ENCODE measurements at places on chromosomes 13 and 19. TPM values are rescaled to one million over a fixed set of nuclear protein-coding genes. Genes with fewer than 3 reads are reported as not detected.

GRCh38 chr13:98960606-98961502, 17.0 kb downstream of the DOCK9 start:
- no peak for DNase-seq

- DNase-seq = no peak
These were observed 41.6 kb downstream of the HSPH1 start for GRCh38 chr13:31119966-31120700.

DNA sequence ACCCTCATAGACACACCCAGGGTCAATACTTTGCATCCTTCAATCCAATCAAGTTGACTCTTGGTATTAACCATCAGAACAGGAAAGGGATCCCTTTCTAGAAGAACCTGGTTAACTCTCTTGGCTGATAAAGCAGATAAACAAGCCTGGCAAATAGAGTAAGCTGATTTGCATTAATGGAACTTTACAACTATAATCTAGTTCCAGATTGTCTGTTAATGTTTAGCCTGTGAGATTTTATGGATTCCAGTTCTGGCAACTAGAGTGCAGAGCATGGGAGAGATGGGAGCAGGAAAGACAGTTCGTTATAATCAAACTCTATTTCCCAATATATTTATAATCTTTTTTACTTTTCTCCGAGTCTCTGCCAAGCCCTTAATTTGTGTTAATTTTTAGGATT, 272.6 kb upstream of the KLHL1 start:
- DNase-seq = no peak

GRCh38 chr13:64186071-64186470, 2770.4 kb upstream of the PCDH20 start:
- DNase-seq = no peak

- DNase-seq = no peak
These were observed 45.8 kb downstream of the UFM1 start for GRCh38 chr13:38395497-38395788.

- no peak for DNase-seq
These were observed 823.0 kb downstream of the PCDH9 start for GRCh38 chr13:66407128-66407527.

- no peak for DNase-seq
These were observed 123.5 kb downstream of the KDM4B start for GRCh38 chr19:5092481-5092843.

GRCh38 chr19:51247972-51248590, 2.8 kb upstream of the SIGLECL1 start:
- DNase-seq = no peak

- DNase-seq = no peak
These were observed 5.3 kb upstream of the NRTN start for GRCh38 chr19:5799247-5800241.

GRCh38 chr19:39195755-39196154, 1.0 kb upstream of the NCCRP1 start:
- DNase-seq = no peak

CNN1 gene
- total RNA-seq = 106 TPM

DNA sequence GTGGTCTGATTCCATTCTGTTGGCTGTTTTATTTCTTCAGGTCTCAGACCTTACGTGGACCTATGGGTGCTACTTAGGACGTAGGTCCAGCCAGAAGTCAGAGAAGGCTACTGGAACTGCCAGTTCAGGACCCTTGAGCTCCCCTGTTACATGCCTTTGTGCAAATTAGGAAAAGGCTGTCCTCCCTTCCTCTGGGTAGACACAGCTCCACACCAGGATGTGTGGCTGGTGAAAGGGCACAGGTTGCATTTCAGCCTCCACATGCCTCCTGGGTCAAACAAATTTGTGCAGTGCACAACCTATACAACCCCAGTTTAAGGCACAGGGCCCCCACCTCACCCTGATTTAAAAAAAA, 43.9 kb upstream of the MAP3K10 start:
- DNase-seq = no peak

DNA sequence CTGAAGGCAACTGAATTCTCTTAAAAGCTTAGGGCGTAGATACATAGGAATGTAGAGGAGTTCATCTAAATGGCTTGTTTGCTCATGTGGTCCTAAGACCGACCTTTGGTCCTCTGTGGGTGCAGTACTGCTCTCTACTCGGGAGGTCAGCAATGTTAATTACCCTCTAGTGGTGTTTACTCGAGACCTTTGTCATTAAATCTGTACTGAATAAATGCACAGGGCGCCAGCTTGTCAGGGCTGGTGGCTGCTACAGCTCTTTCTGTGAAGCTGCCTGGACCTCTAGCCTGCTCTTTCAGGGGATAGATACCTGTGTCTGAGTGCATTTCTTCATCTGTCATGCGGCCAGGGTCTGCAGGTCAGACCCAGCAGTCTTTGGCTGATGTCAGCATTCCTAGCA, 29.2 kb upstream of the MPHOSPH8 start:
- no peak for DNase-seq

DNA sequence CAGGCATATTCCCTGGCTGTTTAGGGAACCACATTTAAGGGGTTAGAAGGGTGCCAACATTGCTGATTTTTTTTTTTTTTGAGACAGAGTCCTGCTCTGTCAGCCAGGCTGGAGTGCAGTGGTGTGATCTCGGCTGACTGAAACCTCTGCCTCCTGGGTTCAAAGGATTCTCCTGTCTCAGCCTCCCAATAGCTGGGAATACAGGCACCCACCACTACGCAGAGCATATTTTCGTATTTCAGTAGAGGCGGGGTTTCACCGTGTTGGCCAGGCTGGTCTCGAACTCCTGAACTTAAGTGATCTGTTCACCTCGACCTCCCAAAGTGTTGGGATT, 7.8 kb upstream of the CRX start:
- DNase-seq = no peak

GRCh38 chr19:23287620-23288019, 37.4 kb upstream of the ZNF724 start:
- DNase-seq = no peak

- no peak for DNase-seq
These were observed 37.7 kb downstream of the GPR42 start for GRCh38 chr19:35408284-35409171.

- DNase-seq = no peak
These were observed 47.8 kb upstream of the SLITRK6 start for GRCh38 chr13:85847012-85847411.

- no peak for DNase-seq
These were observed 305.1 kb downstream of the ITGBL1 start for GRCh38 chr13:101757446-101758039.

DNA sequence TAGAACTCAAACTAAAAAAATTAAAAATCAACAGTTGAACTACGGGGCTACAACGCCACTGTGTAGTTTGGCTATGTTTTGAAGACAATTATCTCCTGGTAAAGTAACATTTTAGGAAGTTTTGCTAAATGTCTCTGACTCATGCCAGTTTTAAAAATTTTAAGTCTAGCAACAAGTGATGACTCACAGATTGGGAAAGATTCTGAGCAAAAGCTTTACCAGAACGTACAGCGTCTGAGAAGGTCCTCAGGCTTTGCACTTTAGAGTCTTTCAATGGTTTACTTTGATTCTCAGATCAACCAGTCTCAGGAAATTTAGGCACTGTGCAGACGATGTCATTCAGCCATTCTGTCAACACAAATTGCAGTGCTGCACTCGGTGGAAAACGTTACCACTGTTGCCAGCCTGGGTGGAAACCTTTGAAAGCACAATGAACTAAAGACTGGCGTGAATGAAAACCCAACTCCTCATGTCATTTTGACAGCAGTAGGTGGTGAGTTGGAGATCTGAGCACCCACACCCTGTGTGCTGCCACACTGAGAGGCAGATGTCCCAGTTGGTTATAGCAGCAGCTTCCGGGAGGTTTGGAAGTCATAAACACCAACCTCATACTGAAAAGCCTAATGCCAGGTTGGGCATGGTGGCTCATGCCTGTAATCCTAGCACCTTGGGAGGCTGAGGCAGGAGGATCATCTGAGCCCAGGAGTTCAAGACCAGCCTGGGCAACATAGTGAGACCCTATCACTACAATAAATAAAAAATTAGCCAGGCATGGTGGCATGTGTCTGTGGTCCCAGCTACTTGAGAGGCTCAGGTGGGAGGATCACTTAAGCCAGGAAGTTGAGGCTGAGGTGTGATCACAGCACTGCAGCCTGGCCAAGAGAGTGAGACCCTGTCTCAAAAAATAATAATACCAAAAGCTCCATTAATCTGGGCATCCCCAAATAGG, 6.3 kb upstream of the WTIP start:
- no peak for DNase-seq

DNA sequence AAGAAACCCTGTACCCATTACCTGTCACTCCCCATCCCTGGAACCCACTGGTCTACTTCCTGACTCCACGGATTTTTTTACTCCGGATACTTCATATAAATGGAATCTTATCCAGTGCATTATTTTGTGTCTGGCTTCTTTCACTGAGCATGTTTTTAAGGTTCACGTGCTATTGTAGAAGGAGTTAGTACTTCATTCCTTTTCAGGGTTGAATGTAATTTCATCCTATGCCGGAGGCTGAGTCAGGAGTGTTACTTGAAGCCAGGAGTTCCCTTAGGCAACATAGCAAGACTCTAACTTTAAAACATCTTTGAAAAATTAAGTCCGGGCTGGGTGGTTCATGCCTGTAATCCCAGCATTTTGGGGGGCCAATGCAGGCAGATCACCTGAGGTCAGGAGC, 17.9 kb upstream of the ELAVL1 start:
- DNase-seq = no peak

DNA sequence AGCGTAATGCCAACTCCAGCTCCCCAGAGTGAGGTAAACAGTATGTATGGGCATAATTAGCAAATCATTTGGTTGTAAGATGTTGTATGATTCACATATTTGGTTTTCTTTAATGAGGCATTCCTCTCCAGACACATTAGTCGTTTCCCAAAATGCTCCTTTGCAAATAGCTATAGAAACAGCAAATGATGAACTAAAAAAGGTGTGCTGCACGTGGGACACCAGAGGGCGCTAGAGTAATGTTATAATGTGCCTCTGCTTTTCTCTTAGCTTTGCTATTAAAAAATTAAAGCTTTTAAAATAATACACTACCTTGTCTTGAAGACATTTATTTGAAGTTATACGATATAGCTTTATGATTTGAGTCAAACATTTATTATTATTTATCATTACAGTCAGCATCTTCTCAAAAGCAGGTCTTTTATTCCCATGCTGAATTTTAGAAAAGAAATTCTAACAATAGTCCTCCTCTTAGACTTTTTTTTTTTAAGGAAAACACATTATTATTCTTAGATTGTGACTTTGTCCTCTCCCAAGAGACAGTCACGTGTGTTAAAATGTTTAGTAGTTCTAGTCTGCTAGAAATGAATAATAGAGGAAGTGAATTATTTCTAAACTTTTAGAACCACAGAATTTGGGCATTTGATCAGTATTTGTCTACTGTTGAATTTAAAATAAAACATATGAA, 121.6 kb upstream of the FRY start:
- DNase-seq = no peak

DNA sequence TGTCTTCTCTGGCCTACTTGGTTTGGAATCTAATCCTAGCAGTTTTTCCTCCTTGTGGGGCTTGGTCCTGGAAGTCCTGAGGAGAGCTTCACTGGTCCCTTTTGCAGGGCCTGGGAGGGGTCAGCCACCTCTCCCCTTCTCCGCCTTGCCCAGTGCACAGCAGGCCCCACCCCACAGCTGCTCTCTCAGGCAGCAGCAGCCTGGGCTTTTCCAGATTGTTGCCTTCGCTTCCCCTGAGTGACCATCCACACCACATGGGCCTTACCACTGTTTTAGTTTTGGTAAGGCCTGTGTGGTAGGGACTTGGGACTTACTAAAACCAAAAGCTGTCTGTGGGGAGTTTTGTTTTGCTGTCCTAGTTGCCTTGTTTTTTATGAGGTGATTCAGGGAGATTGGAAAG, 11.5 kb downstream of the MPHOSPH8 start:
- no peak for DNase-seq

SRRM5 gene
- 0.33 TPM for total RNA-seq

CYP2A6 gene
- 0.64 TPM for total RNA-seq

- no peak for DNase-seq
These were observed 519.9 kb upstream of the SPRY2 start for GRCh38 chr13:80860845-80861244.

DMKN gene
- total RNA-seq = 61.0 TPM

DNA sequence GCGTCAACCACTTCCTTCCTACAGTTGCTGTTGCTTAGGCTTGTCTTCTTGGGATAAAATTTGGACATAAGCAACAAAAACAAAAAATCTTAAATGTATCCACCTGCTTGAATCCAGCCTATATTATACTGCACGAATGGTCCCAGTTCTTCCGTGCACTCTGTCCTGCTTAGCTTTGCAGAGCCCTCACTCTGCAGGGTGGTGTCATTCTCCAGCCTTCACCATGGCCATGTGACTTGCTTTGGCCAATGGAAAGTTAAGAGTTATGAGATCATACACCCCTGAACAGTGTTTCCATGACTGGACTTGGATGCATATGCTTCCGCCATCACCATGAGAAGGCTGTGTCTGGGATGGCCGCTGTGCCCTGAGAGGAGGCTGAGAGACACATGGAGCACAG, 27.4 kb upstream of the SACS start:
- no peak for DNase-seq

All from breast epithelium (tissue), 4 donors.